ENCODE measurements at places on chromosomes 7 and 10.

GRCh38 chr7:98562871-98563495 lies 54.1 kb upstream of the NPTX2 start:
- DNase-seq, result no peak

DNA sequence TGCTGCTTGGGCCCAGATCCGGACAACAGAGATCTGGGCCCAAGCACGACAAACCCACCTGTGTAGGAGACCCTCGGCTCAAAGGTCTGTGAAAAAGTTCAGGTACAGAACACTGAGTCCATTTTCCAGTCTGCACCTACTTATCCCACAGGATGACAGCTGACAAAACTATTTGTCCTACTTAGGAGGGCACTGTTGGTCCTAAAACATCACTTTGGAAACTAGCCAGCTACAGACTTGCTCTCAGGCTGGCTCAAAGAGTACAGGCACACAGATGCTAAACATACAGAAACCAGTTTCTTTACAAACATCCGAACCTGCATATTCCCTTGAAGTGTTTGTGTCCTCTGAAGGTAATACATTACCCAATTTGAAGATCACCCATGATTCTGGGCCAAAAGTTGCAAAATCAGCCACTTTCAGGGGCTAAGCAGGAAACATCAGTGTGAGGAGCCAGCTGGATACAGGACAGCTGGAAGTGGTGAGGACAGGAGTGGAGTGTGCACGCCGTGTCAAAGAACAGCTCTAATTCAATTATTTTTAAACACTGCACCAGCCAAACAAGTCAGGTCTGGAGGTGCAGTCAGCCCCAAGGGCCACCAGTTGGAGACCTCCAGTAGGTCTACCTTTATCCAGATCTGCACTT lies 88.5 kb downstream of the NOC3L start:
- no peak for DNase-seq

GRCh38 chr10:132546567-132547420 lies 9.2 kb downstream of the INPP5A start:
- no peak for DNase-seq

- DNase-seq, result no peak
These were observed 53.0 kb upstream of the PPP1R17 start for GRCh38 chr7:31633894-31634494.

- no peak for DNase-seq
These were observed 25.9 kb downstream of the HSPB1 start for GRCh38 chr7:76328389-76328788.

GRCh38 chr7:30789334-30789711 lies 18.1 kb downstream of the MINDY4 start:
- no peak for DNase-seq

DNA sequence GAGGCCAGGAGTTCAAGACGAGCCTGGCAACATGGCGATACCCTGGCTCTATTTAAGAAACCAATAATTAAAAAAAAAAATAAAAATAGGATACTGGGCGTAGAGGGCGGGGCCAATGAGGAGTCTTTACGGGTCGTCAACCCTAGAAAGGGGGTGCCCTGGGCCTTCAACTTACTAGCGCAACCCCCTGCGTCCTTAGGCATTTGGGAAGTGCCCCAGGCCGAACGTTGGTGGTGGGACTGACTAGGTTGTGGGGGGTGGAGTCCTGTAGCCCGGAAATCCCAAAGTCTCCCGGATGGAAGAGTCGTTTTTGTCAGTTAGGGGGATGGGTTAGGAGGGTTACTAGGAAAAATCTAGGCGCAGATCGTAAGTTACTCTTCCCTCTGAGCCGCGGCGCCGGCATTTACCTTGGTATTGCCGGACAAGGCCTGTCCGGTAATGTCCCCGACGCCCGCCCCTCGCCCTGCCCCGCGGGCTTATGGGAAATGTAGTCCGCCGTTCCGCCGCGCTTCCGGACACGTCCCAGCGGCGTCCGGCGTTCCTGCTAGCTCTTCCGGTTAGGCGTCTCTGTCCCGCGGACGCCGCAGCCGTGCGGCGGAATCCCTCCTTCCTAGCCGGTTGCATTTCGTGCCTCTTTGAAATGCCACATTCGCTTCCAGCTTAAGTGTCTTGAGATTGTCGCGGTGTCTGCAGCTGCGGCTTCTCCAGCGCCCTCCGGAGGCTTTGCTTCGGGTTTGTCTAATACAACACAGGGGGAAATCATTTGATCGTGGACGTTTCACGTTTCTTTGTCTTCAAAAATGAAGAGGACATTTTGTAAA lies 1.3 kb upstream of the ACBD5 start:
- peak; percentile 70 for DNase-seq

GRCh38 chr10:128152741-128153580 lies 26.7 kb upstream of the MKI67 start:
- DNase-seq, result no peak

- no peak for DNase-seq
These were observed 240.8 kb upstream of the POM121L12 start for GRCh38 chr7:52794621-52795020.

DNA sequence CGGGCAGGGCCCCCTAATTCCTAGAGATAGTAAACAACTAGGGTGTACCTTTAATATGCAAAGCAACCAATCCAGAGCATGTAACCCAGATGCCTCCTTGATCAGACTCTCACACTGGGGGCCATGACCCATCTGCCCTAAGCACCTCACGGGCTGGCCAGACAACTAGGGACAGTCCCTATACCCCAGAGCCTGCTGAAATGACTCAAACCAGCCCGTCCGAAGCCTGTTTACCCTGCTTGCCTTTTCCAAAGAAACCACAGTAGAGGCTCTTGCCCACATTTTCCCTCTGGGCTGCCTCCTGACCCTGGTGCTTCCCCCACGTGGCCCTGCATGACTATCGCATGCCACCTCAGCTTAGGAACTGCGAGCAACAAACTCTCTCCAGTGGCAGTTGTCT lies 46.2 kb downstream of the RGS10 start:
- no peak for DNase-seq

- no peak for DNase-seq
These were observed 81.3 kb downstream of the OSBPL3 start for GRCh38 chr7:24898691-24899090.

DNA sequence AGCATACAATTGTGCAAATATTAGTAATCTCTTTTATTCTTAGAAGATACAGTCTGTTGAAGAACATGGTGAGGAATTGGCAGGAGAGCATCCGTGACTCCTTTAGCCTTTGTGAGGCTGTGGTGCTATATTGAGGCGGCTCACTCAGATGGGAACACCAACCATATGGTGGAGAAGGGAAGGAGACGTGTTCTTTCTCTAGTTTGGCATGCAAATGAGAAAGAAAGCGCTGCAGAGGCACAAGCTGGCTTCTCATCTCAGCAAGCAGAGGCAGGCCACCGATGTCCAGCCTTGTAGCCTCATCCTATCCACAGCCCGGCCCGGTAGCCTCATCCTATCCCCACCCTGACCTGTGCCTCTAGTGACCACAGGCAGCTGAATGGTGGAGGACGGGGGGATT lies 288.3 kb downstream of the CAMK1D start:
- DNase-seq, result no peak

- no peak for DNase-seq
These were observed 138.6 kb downstream of the PPP1R17 start for GRCh38 chr7:31825576-31825975.

GRCh38 chr10:110504111-110504735 lies 6.5 kb downstream of the DUSP5 start:
- no peak for DNase-seq

GRCh38 chr7:155371884-155372781 lies 74.5 kb downstream of the INSIG1 start:
- no peak for DNase-seq

DNA sequence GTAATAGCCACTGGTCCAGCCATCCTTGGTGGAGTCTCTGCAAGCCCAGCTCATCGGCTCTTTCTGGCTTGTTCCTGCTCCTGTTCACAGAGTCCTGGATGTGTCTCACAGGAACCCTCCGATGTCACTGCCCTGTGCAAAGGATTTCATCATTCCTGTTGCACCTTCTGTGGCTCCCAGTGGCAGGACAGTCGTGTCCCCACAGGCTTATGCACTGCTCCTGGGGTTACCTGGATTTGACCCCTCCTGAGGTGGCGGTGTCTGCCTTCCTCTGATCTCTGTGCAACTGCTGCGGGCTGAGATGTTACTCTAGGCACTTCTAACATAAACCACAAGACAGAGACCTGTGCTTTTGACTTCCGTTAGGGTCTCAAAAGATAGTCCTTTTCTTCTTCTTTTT lies 30.6 kb downstream of the APBB1IP start:
- DNase-seq, result no peak

DNA sequence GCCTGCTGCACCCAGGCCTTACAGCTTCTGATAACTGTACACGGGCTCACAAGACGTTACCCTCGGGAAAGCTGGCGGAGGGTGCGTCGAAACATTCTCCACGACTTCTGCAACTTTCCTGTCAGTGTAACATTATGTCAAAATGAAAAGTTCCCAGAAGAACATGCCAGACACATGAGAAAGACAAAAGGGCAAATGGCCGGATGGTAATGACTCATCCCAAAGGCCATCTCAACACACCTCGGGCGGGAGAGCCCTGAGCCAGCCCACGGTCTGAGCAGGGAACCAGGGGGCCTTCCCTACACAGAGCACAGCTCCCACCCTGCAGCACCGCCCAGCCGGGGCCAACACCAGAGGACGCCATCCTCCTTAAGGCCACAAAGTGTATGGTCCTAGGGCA lies 118.7 kb downstream of the MAD1L1 start:
- DNase-seq, result no peak

DNA sequence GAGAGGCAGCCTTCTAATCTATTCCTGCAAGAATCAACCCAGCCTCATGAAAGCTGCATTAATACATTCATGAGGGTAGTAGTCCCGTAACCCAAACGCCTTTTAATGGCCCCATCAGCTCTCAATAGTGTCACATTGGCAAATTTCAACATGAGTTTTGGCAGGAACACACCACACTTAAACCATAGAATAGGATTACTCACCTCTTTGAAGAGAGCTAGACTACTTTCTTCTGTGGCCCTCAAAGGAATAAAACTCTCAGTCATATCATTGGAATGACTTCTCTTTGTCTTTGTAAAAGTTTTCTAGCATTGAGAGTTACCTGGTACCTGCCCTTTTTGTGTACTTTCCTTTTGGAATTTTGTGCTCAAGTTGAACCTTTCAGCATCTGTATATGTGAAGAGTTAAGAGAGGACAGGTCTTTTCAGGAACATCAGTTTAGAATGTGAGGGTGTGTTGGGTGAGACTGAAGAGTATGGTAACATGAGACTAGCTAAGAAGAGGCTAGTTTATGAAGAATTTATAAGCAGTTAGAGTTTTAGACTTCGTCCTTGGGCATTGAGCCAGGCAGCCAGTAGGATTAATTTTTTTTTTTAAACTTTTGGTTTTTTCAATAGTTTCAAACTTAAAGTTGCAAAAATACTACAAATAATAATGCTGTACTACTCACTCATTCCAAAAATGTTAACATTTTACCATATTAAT lies 92.6 kb downstream of the MLLT10 start:
- no peak for DNase-seq

- no peak for DNase-seq
These were observed 38.4 kb downstream of the EEPD1 start for GRCh38 chr7:36191292-36191920.

GRCh38 chr7:17462131-17462631 lies 163.7 kb downstream of the AHR start:
- no peak for DNase-seq

DNA sequence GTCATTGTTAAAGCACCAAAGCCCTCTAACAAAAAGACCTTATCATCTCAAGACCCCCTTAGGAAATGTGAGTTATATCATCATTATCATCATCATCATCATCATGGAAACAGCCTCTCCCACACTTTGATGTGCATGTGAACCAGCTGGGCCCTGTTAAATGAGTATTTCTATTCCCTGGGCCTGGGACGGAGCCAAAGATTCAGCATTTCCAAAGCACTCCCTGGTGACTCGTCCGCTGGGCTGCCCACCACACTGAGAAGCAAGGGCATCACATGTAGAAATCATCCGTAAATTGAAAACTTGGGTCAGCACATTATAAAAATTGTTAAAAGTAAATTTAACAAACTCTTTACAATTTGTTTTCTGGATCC lies 88.6 kb downstream of the PTPRN2 start:
- DNase-seq, result no peak

GRCh38 chr10:12549297-12549696 lies 199.9 kb downstream of the CAMK1D start:
- no peak for DNase-seq

- DNase-seq, result no peak
These were observed 70.4 kb downstream of the PYROXD2 start for GRCh38 chr10:98344589-98345038.

DNA sequence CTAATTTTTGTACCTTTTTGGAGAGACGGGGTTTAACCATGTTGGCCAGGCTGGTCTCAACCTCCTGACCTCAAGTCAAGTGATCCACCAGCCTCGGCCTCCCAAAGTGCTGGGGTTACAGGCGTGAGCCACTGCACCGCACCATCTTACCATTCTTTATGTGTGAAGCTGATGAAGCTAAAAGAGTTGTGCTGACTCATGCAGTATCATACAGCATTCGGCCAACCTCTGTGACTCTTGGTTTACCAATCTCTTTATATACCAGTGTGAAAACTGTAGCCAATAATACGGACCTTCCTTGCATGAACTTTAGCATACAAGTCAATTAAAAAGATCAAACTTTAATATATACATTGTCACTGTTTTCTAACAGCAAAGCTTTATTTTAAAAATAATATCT lies 878.2 kb upstream of the MBL2 start:
- no peak for DNase-seq

DNA sequence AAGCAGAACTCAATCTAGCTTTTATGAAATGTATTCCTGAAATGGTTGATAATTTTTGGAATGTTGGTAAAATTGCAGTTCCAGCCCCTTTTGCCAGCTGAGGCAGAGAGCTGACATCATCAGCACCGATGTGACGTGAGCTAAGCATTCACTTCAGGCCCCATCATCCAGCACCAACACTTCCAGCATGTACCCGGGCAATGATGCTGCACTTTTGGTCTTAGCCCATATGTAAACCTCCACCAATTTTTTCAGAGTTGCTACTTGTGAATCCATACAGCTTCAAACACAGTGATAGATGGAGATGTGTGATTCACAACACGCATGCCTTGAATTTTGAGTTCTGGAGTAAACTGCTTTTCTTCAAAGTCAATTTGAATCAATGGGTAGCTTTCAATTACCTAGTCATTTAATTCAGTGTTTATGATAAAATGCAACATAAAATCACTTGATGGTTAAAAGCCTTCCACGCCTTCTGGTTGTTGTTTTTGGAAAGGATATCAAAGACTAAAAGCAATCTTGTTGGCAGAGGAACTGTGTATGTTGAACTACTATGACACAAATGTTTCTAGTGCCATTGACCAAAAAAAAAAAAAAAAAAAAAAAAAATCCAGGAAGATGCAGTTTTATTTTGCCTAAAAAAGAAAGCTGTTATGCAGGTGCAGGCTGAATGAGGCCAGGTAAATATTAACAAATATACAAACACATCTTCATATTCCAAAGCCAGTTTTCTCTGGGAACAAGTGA lies 73.9 kb downstream of the NRP1 start:
- no peak for DNase-seq

GRCh38 chr10:69801434-69802315 lies at the start of gene COL13A1:
Gene COL13A1, plus strand, starts transcription at chr10:69801906. Its CDS starts 518 bp downstream, at chr10:69802424.
- DNase-seq, result no peak

DNA sequence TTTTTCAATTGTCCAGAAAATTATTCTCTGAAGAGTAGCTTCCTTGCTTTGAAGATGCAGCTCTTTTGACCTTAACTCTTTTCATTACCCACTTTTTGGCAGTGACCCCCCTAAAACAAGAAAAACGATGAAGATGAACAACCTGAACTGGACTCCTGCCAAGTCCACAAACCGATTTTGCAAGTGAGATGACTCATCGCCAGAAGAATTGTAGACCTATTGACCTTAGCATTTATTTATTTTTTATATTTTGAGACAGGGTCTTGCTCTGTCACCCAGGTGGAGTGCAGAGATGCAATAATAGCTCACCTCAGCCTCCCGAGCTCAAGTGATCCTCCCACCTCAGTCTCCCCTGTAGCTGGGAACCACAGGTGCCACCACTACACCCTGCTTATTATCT lies 859.2 kb downstream of the GATA3 start:
- no peak for DNase-seq

Data from stimulated activated CD8-positive, alpha-beta memory T cell treated with anti-CD3 and anti-CD28 coated beads, Interleukin-15, amount 100 ng/mL, for 24 hours (primary cell).